ENCODE measurements at places on chromosomes 1 and 21.
A peak's percentile ranks its signal among the peaks of the same experiment; 100 is the strongest.

DNA sequence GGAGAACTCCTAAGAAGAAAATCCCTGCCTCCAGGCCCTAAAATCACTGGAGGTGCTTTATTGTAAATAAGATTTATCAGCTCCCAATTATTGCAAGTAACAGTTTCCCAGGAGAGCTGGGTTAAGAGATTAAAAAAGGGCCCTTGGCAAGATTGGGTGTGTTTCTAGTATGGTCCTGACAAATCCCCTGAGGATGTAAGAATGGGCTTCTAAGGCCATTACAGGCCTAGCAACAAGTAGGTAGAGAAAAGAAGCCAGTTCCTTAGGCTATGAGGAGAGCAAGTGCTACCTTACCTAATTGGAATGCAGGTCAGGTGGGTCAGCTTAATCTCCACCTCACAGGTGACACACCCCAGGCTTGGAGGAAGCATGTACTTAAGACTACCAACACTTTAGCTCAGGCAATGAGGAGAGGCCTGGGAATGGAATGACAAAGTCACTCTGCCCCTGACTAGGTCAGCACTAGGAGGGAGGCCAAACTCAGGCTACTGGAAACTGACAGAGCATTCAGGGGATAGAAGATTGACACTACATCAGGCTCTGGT, 6.8 kb upstream of the OTUD7B start:
- no peak overlapping the region for H3K27ac ChIP-seq
- H3K4me1 ChIP-seq: no peaks in the 10 kb centered on the region
- no peak overlapping the region for H3K4me3 ChIP-seq
- no peaks in the 10 kb centered on the region for H3K36me3 ChIP-seq
- no peak for DNase-seq

DNA sequence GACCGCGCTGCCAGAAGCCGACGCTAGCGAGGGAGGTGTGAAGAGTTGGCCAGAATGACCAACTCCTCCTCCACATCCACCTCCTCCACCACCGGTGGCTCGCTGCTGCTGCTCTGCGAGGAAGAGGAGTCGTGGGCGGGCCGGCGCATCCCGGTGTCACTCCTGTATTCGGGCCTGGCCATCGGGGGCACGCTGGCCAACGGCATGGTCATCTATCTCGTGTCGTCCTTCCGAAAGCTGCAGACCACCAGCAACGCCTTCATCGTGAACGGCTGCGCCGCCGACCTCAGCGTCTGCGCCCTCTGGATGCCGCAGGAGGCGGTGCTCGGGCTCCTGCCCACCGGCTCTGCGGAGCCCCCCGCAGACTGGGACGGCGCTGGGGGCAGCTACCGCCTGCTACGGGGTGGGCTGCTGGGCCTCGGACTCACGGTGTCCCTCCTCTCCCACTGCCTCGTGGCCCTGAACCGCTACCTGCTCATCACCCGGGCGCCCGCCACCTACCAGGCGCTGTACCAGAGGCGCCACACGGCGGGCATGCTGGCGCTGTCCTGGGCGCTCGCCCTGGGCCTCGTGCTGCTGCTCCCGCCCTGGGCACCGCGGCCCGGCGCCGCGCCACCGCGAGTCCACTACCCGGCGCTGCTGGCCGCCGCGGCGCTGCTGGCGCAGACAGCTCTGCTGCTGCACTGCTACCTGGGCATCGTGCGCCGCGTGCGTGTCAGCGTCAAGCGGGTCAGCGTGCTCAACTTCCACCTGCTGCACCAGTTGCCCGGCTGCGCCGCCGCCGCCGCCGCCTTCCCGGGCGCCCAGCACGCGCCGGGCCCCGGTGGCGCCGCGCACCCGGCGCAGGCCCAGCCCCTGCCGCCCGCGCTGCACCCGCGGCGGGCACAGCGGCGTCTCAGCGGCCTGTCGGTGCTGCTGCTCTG, 1.2 kb downstream of the GPR88 start:
- DNase-seq: peak; percentile 6
- peaks cover 4% of the 10 kb centered on the region for H3K27me3 ChIP-seq
- H3K27ac ChIP-seq: no peak overlapping the region
- peaks cover 5% of the 10 kb centered on the region for H3K4me1 ChIP-seq
- peak overlapping the region; percentile 53 for H3K4me3 ChIP-seq
- H3K36me3 ChIP-seq: no peaks in the 10 kb centered on the region

DNA sequence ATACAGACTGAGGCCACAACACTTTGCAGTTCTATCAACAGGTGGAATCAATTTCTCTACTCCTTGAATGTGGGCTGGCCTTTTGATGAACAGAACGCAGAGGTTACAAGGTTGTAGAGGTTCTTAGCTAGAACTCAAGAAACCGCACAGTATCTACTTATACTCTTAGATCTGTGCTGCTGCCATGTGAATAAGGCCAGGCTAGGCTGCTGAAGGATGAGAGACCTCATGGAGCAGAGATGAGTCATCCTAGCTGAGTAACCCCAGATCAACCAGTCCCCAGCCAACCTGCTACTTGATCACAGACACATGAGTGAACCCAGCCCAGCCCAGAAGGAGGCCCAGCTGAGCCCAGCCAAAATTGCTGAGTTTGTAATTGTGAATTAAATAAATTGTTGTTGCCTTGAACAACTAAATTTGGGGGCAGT, 35.3 kb upstream of the BCAR3 start:
- H3K36me3 ChIP-seq: no peaks in the 10 kb centered on the region
- no peak for DNase-seq
- H3K27ac ChIP-seq: no peak overlapping the region
- H3K4me3 ChIP-seq: no peak overlapping the region
- H3K4me1 ChIP-seq: no peaks in the 10 kb centered on the region
- no peaks in the 10 kb centered on the region for H3K27me3 ChIP-seq

- no peak overlapping the region for H3K4me3 ChIP-seq
- no peak overlapping the region for H3K27ac ChIP-seq
- H3K27me3 ChIP-seq: no peaks in the 10 kb centered on the region
- no peak for DNase-seq
- H3K4me1 ChIP-seq: no peaks in the 10 kb centered on the region
- no peaks in the 10 kb centered on the region for H3K36me3 ChIP-seq
These were observed 43.4 kb downstream of the KIF1B start for GRCh38 chr1:10253755-10254154.

GRCh38 chr1:93702828-93703183, 21.2 kb upstream of the BCAR3 start:
- no peaks in the 10 kb centered on the region for H3K36me3 ChIP-seq
- H3K4me1 ChIP-seq: no peaks in the 10 kb centered on the region
- no peak overlapping the region for H3K27ac ChIP-seq
- no peak for DNase-seq
- no peaks in the 10 kb centered on the region for H3K27me3 ChIP-seq
- H3K4me3 ChIP-seq: no peak overlapping the region

DNA sequence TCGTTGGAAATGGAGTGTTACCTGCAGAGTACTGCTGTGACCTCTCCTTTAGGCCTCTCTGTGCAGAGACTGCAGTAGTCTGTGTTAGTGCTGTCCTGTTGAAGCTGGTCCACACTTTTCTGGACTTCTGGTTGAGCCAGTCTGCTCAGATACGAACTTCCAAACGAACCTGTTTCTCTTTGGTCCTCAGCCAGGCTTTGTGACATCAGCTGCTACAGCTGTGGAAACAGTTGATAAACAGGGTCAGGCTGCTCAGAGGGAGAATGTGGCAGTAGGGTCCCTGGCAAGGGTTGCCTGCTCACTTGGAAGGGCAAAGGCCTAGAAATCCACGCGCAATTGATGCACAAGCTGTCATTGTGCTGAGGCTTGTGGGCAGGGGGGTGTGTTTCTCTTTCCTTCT, 98.8 kb downstream of the NOS1AP start:
- no peak for DNase-seq
- H3K4me3 ChIP-seq: no peak overlapping the region
- H3K4me1 ChIP-seq: no peaks in the 10 kb centered on the region
- H3K27ac ChIP-seq: no peak overlapping the region

DNA sequence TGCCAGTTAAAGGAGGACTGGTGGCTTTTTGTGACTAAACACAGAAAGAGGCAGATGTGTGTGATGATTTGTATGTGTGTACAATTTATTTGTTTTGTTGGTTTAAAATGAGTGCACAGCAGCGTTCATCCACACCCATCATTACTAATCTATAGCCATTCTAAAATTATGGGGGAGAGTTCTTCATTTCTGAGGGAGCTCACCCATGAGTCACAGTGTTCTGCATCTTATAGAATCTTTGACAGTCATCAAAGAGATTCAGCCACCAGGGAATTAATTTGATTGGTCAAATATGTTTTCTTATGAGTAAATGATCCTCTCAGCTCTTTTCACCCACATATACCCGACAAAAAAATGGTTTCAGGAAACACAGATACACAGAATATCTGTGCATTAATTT, 147.9 kb downstream of the GREM2 start:
- H3K36me3 ChIP-seq: no peaks in the 10 kb centered on the region
- no peak for DNase-seq
- no peak overlapping the region for H3K27ac ChIP-seq
- no peak overlapping the region for H3K4me3 ChIP-seq
- H3K27me3 ChIP-seq: no peaks in the 10 kb centered on the region
- H3K4me1 ChIP-seq: no peaks in the 10 kb centered on the region

GRCh38 chr1:231157311-231157710, 4.5 kb upstream of the TRIM67 start:
- no peak for DNase-seq
- H3K36me3 ChIP-seq: no peaks in the 10 kb centered on the region
- no peaks in the 10 kb centered on the region for H3K4me1 ChIP-seq
- peaks cover 3% of the 10 kb centered on the region for H3K27me3 ChIP-seq
- no peak overlapping the region for H3K4me3 ChIP-seq
- no peak overlapping the region for H3K27ac ChIP-seq

GRCh38 chr1:155011004-155011416, 8.4 kb downstream of the ZBTB7B start:
- peaks cover 71% of the 10 kb centered on the region for H3K4me1 ChIP-seq
- peak overlapping the region; percentile 83 for H3K27ac ChIP-seq
- H3K27me3 ChIP-seq: no peaks in the 10 kb centered on the region
- peak overlapping the region; percentile 72 for H3K4me3 ChIP-seq

DNA sequence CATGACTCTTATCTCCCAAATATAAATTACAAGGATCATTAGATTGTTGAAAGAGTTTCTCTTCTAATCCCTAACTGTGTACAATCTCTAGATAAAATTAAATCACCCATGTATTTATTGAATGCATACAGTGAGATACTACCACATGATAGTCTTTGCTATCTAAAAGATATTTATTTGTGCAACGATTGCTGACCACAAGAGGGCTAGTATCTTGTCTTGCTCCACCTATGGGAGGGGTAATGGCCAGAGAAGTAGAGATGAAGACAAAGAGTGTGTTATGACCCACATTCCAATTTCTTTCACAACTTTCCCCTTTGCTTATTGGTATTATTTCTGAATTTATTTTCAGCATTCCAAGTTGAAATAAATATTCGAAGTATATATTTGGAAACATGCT, 13.7 kb downstream of the PYHIN1 start:
- H3K4me1 ChIP-seq: no peaks in the 10 kb centered on the region
- H3K27me3 ChIP-seq: no peaks in the 10 kb centered on the region
- H3K27ac ChIP-seq: no peak overlapping the region
- DNase-seq: no peak
- no peak overlapping the region for H3K4me3 ChIP-seq

Measured in naive thymus-derived CD4-positive, alpha-beta T cell (primary cell).